ENCODE measurements at places on chromosomes 1 and 21.
A peak's percentile ranks its signal among the peaks of the same experiment; 100 is the strongest.

DNA sequence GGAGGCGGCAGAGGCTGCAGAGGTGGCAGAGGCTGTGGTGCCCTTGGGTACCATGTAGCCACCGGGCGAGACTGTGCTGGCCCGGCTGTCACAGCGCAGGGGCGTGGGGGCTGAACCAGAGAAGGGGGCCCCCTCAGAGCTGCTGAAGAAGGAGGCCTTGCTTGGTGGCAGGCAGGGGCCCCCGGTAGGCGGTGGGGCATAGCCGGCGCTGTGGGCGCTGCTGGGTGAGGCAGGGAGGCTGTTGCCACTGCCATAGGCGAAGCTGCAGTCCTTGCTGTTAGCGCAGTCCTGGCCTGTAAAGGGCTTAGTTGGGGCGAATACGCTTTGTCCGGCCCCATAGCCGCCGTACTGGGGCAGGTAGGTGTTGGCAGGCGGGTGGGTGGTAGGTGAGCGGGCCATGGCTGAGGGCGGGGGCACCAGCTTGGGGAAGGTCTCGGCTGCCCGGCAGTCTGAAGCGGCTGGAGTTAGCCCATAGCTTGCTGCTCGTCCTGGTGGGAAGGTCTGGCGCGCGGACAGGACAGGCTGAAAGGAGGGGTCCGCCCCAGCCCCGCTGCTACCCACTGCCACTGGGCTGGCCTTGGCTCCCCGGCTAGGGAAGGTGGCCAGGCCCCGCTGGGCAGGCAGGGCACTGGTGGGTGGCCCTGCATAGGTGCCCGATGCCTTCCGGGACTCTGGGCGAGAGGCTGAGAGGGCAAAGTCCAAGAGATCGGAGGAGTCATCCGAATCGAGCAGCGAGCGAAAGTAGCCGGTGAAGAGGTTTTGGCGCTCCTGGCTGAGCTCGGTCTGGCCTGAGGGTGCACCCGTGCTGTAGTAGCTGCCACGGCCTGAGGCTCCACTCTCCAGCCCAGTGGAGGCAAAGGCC, 54.9 kb downstream of the AHDC1 start:
- no peak for DNase-seq

DNA sequence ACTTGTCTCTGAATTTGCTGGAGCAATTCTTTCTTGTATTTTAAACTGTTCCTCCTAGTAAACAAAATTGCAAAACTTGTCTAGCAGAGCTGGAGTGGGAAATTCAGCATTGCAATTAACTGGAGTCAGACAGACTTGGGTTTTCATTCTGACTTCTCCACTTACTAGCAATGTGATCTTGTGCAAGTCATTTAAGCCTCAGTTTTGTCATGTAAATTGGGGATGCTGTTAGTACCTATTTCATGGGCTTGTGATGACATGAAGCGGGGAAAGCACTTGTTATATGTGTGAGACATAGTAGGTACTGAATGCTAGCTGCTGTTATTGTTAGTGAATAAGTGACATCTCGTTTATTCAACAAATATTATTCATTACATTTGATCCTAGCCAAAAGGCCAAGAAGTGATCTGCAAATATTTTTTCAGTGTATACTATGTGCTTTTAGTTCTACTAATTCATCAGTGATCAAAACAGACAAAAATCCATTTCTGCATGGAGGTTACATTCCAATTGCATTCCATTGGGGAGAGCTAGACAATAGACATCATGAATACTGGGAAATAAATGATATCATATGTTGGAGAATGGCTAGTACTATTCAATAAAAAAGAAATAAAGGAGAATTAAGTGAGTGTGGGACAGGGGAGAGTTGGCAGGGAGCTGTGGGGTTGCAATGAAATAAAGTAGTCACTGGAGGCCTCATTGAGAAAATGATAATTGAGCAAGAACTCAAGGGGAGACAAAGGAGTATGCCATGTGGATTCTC, 47.1 kb downstream of the CACHD1 start:
- DNase-seq = no peak

- DNase-seq = no peak
Measured at GRCh38 chr1:3356827-3357460, 97.5 kb upstream of the ARHGEF16 start.

DNA sequence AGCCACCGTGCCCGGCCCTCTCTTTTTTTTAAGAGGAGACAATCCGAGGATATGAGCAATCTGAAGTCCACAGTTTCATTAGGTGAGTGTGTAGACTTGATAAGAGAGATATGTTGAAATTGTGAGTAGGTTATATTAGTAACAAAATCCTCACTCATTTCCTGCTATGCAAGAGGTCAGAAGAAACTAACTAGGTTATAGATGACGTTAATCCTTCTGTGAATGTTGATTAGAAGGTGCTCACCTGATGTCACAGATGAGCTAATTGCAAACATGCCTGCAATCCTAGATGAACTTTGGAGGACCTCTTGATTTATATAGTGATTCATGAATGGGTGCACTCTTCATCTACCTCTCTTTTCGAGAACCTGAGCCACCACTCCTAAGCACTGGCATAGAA, 29.3 kb downstream of the NTMT2 start:
- DNase-seq = no peak

- DNase-seq = no peak
Measured at GRCh38 chr1:115506518-115506917, 135.3 kb upstream of the VANGL1 start.

DNA sequence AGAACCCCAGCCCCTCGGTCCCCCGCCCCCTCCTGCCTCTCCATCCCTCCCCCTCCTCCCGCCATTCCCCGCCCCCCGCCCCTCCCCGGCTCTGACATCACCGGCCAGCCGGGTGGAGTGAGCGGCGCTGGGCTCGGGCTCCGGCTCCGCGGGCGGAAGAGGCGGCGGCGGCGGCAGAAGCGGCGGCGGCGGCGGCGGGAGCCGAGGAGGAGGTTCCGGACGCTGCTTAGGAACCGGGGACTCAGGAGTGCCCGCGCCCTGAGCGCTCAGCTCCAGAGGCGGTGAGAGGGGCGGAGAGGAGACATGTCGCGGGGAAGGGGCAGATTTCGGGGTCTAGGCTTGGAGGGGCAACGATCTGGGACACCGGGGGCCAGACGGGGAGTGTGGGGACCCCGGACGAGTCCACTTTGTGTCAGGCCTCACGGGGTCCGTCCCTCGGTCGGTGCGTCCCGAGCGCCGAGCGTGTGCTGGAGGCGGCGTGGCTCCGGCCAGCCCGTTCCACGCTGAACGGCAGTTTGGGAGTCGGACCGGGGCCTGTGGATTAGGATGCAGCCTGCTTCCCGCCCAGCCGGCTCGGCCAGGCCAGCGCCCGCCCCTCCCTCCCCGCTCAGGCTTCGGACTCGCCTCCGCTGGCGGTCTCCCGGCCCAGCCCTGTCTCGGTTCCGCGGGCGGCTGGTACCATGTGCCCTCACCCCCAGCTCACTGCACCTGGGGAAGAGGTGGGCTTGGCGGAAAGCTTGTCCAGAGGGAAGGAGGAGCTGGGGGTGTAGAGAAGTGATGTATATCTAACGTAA, at the start of gene PEA15:
Gene PEA15 (plus strand): TSS at position 143 of the 794 bp plus-strand sequence. CDS start 6,161 bp downstream, outside the sequence.
- DNase-seq = peak; percentile 69

GRCh38 chr1:25754470-25755181, 45.4 kb upstream of the SELENON start:
- DNase-seq = peak; percentile 24

- DNase-seq = no peak
Measured at GRCh38 chr1:41715441-41716095, 203.2 kb downstream of the HIVEP3 start.

GRCh38 chr1:198001776-198002408, 84.7 kb downstream of the LHX9 start:
- DNase-seq = no peak

DNA sequence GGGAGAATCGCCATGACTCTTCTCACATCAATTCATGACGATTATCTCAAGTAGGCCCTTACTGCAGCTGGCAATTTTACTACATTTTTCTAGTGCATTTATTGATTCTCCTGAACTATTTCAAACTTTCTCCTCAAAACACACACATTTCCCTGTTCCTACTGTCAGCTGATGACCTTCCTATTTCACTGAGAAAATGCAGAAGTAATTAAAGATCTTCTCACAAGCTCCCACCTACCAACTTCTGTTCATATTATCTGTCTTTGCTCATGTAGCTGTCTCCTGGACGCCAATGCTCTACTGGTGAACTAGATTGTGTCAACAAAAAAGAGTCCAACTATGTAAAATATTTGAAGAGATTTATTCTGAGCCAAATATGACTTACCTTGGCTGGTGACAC, 36.4 kb upstream of the FASLG start:
- no peak for DNase-seq

GRCh38 chr1:186183219-186183618, 191.8 kb downstream of the TPR start:
- DNase-seq = no peak

DNA sequence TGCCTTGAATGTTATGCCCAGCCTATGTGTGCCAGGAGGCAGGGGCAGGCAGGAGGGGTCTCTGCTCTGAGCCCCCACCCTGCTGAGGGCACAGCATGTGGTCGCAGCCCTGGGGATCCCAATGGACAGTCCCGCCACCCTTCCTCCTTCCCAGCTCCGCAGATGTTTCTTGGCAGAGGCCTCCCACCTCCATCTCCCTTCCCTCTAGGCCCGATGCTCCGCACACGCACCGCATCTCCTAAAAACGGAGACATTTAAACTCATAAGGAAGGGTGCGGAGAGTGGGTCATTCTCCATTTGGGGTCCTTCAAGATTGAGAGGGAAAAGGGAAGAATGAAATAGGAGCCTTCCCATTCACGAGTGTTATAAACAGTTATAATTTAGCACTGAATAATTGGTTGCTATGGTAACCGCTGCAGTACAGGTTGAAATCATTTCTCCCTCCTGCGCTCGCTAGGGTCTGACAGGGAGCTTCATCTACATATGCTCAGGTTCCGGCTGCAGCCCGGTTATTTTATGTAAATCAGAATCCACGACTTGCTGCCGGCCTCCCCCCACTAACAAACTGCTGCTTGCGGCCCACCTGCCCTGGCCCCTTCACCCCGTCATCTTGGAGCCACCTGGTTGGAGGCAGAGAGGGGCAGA, 16.0 kb downstream of the CHD5 start:
- DNase-seq = no peak

GRCh38 chr1:38580594-38580993, 279.0 kb downstream of the RRAGC start:
- no peak for DNase-seq

- no peak for DNase-seq
Measured at GRCh38 chr1:55156093-55156492, 59.1 kb downstream of the USP24 start.

GRCh38 chr1:32272557-32273390, 19.1 kb upstream of the HDAC1 start:
- no peak for DNase-seq

DNA sequence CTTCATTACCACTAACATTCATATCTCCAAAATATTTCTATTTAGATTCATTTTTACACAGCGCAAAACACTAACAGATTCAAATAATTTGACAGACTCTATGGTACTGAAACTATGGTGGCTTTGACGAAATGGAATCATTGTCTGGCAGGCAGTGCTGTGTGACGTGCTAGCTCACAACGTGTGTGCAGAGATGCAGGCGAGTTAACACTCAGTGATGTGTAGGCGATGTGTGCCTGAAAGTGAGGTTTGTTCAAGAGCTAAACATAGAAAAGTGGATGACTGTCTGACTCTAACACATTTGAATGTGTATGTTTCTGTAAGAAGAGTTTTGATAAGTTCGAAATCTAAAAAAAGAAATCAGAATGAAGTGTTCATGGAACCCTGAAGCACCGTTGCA, 97.7 kb downstream of the RYR2 start:
- DNase-seq = no peak
